ENCODE measurements at places on chromosomes 16 and 17.
A peak's percentile ranks its signal among the peaks of the same experiment; 100 is the strongest.

DNA sequence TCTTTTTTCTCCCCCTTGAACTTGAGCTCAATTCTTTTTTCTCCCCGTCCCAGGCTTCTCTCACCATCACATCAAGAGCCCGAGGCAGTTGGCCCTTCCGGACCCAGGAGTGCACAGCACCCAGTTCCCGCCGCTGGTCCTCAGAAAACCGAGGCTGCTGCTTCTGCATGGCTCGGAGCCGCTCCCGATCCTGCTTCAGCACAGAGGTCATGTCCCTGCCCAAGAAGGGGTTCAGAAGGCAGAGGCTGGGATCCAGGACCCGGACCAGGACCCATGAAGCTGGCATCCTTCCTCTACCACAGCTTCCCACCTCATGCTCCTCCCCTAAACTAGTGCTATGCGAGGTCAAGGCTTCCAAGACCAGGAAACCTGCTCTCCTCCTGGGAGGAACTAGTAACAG lies 10.5 kb downstream of the PER1 start:
- no peak for DNase-seq

GRCh38 chr16:67843343-67843765 lies 1.2 kb downstream of the THAP11 start:
- DNase-seq = peak; percentile 30

DNA sequence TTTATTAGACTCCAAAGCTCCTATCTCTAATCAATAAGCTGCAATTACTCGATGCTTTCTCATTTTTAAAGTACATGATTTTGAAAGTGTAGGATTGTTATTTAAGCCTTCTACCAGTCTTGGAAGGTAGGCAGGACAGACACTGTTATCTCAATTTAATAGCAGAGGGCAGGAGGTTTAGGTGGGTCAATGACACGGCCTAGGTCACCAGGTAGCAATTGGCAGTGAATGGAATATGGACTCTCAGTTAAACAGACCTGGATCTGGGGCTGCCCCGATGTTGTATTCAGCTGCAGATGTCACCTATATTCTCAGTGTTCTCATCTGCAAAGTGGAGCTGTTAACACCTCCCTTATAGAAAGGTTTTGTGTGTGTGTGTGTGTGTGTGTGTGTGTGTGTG lies 124.4 kb upstream of the ANKFN1 start:
- no peak for DNase-seq

- DNase-seq = no peak
Measured at GRCh38 chr17:79970576-79971068, 65.0 kb downstream of the TBC1D16 start.

DNA sequence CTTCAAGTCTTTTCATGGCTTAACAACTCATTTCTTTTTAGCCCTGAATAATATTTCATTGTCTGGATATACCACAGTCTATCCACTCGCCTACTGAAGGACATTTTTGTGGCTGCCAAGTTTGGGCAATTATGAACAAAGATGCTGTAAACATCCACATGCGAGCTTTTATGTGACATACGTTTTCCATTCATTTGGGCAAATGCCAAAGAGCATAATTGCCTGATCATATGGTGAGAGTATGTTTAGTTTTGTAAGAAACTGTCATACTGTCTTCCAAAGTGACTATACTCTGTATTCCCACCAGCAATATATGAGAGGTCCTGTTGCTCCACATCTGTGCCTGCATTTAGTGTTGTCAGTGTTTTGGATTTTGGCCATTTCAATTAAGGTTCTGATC lies 81.3 kb downstream of the ELAC2 start:
- DNase-seq = no peak

DNA sequence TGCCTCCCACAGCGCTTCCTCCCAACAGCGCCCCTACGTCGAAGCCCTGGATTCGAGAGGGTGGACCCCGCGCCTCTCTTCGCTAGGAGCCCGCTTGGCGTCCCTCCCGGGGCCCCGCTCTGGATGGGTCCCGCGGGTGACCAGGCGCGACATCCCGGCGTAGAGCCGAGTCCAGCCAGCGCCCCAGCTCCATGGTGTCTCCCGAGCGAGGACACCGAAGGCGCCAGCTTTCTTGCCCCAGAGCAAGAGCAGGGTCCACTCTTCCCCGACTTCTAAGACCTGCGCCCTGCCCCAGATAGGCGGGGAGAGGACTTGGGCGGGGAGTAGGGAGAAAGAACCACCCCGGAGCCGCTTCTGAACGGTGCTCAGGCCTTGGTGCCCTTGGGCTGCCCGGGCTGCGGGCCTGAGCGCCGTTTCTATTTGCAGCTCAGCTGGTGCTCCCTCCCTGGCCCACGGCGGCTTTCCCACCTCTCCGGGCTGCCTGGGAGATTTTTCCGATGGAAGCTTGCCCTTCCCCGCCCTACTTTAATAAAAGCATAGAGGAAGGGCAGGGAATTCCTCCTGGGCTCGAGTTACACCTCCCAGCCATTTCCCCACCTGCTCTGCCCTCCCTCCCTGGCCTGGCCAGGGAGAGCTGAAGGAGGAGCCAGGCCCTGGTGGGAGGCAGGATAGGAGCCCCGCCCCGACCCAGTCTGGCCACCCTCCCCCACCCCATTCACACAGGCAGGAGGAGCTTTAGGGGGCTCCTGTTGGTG lies 1.8 kb downstream of the MMP15 start:
- DNase-seq = no peak
